Motor neuron (in vitro differentiated cells): ENCODE measurements at places on chromosomes 7 and 10.

- ATAC-seq = no peak
Measured at GRCh38 chr10:96491303-96491702, 22.4 kb downstream of the TLL2 start.

- peak; percentile 21 for ATAC-seq
Measured at GRCh38 chr10:102642736-102643335, 1.4 kb upstream of the TRIM8 start.

GRCh38 chr10:107971411-107971810 lies 806.9 kb upstream of the SORCS1 start:
- ATAC-seq = no peak

DNA sequence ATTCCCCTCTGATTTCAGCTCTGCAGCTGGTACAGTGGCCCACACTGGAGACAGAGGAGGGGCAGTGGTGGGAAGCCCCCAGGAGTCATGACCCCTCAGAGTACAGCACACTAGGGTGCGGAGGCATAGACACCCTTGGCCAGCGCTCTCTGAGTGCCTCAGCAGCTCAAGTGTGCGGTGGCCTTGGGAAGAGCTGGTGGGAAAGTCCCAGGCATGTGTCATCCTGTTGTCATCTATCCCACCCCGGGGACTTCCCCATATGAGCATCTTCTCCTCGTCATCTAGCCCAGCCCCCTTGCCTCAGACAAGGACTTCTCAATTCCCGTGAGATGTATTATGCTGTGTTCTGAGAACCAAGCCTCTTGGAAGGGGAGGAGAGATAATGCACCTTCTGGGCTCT lies 15.6 kb upstream of the PPIF start:
- ATAC-seq = peak; percentile 82
